Activated CD4-positive, alpha-beta T cell treated with anti-CD3 and anti-CD28 coated beads, Interleukin-2, amount 10 ng/mL, durations not matched to agents 24 days and 14 days (primary cell): ENCODE measurements at places on chromosomes 1 and 21. TPM values are rescaled to one million over a fixed set of nuclear protein-coding genes. Genes with fewer than 3 reads are reported as not detected.

DNA sequence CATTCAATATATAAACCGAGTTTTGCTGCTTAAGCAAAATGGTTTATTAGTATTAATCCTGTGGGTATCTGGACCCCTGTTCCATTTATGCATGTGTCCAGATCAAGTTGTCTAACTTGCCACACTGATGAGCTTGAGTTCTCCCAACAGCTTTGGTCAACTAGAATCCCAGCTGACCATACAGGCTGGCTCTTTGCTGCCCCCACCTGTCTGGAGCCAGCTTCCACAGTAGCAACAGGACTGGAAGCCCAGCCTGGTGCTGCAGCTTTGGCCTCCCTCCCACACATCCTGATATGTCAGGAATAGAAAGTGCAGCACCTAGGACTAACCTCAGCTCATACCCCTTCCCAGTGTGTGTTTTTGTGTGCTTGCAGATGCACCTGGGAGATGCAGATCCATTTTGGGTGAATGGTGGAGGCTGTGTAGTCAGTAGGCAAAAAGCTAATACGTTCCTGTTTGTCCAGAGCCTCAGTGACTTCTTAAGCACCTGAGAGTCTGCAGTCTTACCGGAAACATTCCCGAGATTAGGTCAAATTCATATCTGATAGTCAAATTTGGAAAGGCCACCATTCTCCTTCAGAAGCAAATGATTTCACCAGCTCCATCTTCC is 40.9 kb upstream of the BEND5 start:
- no peak overlapping the region for H3K27ac ChIP-seq
- no peaks in the 10 kb centered on the region for H3K36me3 ChIP-seq
- no peak overlapping the region for H3K4me3 ChIP-seq
- H3K27me3 ChIP-seq, result peaks cover 2% of the 10 kb centered on the region
- peak; percentile 73 for DNase-seq
- H3K4me1 ChIP-seq, result no peaks in the 10 kb centered on the region

DNA sequence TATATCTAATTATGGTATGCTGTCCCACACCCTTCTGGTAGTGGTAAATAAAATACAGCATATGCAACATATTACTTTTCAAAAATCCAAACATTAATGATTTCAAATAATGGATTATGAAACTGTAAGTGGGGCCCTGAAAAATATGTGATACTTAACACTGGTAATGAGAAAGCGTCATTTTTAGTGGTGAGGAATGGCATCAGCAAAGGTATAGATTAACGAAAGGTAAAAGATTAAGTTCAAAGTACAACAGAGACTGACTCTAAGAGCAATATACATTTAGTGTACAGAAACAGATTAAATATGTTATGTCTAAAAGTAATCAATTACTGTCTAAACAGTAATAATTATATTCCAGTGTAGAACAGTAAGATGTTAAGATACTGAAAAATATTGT is 194.1 kb downstream of the COL24A1 start:
- no peaks in the 10 kb centered on the region for H3K4me1 ChIP-seq
- no peaks in the 10 kb centered on the region for H3K27me3 ChIP-seq
- DNase-seq, result no peak
- H3K36me3 ChIP-seq, result no peaks in the 10 kb centered on the region
- no peak overlapping the region for H3K4me3 ChIP-seq

Gene ABCG1
- 10.3 and 11.4 TPM in 2 replicates for total RNA-seq

GRCh38 chr1:1302006-1302430 is 5.7 kb downstream of the ACAP3 start:
- no peak overlapping the region for H3K4me3 ChIP-seq
- peaks cover 16% of the 10 kb centered on the region for H3K4me1 ChIP-seq
- H3K27me3 ChIP-seq, result no peaks in the 10 kb centered on the region
- H3K36me3 ChIP-seq, result no peaks in the 10 kb centered on the region
